ENCODE measurements at places on chromosomes 13 and 19.

DNA sequence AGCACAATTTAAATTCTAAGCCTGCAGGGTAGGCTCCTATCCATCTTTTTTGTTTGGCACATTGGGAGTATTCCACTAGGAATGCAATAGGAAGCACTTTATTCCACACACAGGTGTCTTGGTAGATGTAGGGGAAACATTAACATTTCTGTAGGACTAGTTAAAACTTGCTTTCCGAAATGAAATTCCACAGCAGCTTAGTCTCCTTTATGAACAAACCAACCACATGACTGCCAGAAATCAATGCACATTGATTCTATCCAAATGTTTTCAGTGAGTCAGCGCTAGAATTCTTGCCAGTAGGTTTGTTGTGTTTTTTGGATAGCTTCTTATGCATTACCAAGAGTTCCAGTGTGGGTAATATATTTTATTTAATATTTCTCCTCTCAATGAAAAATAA lies 207.9 kb upstream of the CSNK1A1L start:
- peak; percentile 45 for DNase-seq

- DNase-seq = no peak
Observed at GRCh38 chr19:39419003-39419402, 6.5 kb downstream of the PLEKHG2 start.

DNA sequence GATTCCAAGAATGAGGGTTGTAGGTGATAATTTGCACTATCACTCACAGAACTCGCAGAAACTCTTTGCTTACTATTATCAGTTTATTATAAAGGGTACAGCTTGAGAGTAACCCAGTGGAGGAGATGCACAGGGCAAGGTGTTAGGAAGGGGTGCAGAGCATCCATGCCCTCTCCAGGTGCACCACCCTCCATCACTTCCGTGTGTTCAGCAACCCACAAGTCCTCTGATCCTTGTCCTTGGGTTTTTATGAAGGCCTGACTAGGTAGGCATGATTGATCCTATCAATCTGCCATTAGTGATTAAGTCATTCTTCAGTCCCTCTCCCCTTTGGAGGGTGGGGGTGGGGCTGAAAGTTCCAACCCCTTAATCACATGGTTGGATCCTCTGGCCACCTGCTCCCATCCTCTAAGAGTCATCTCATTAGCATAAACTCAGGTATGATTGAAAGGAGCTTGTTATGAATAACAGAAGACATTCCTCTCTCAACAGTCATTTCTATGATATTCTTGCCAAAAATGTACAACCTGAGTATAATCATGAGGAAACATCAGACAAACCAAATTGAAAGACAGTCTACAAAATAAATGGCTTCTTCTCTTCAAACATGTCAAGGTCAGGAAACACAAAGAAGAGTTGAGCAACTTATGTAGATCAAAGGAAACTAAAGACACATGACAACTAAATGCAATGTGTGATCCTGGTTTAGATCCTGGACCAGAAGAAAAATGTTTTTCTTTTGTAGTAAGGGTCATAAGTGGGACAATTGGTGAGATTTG lies 225.4 kb downstream of the PCCA start:
- DNase-seq = no peak

DNA sequence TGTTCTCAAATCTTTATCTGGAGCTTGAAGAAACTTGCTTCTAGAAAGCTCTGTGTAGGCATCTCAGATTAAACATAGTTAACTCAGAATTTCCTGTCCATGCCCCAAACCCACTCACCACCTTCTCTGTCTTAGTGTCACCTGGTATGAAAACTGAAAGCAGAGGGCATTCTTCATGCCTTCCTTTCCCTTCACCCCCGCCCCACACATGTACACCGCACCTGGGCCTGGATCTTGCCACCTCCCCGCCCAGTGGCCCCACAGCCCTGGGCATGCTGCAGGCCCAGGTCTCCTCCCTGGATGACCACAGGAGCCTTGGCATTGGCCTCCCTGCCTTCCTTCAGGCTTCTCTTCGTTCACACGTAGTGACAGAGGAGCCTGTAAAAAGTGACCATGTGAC lies 15.8 kb downstream of the CFAP97D2 start:
- no peak for DNase-seq

DNA sequence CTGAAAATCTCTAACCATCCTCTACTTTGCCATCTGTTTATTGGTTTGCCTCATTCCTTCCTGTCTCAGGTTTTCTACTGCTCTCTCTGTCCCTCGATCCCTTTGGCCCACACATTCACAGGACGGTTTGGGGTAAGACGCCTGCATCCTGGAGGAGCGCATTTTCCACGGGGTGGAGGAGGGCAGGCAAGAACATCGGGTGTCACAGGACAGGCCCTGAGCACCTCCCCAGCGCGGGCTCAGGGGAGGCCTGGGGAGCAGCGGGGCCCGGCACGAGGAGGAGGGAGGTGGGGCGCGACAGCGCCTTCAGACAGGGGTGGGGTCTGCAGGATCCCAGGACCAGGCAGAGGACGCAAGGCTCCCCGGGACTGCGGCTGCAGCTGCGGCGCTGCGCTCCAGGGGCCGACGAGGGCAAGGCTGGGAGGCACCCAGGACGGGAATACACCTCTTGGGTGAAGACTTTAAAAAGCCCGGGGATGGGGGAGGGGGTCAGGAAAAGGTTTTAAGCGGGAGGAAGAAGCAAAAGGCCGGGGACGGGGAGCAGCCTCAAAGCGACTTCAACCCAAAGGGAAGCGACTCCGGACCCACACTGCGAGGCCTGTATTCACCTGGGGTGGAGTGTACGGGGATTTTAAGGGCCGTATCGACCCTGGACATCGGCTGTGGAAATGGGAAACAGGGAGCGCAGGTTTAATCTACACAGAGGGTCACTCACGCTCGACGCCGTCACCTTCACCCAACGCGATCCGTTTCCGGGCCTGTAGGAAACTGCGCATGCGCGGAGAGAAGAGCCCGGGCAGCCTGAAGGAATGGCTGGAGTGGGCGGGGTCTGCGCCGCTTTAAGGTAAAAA lies at the start of gene ZNF415:
ZNF415 (minus strand) TSS at position 770 of the 851 bp plus-strand sequence. CDS start 10,234 bp downstream, outside the sequence.
- DNase-seq = peak; percentile 74

- DNase-seq = no peak
Observed at GRCh38 chr13:35499196-35499662, 22.7 kb upstream of the MAB21L1 start.

All from brain microvascular endothelial cell (primary cell).